ENCODE measurements at places on chromosomes 6 and 20.

DNA sequence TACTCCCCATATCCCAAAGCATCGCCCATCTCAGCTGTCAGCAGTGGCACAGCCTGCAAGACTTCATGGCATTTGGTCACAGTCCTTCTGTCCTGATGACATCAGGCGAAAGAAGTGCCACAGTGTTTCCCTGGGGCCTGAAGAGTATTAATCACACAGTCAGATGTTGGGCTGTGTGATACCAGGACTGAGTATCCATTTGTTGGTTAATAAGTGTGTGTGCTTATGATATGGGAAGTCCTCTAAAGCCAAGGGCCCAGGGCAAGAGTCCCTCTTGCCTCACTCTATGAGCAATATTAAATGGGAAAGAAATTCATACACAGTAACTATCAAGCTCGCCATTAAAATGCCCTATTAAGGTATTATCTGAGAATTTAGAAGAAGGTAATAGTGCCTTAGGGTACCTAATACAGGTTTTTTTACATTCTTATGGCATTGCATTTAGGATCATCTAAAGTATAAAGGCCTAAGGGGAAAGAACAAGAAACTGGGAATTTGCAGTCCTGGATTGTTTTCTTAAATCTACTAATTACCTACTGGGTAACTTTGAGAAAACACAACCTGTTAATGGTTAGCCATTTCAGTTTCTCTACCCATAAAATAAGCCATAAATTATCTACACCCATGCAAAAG is 204.1 kb upstream of the PREP start:
- no peak for DNase-seq

DNA sequence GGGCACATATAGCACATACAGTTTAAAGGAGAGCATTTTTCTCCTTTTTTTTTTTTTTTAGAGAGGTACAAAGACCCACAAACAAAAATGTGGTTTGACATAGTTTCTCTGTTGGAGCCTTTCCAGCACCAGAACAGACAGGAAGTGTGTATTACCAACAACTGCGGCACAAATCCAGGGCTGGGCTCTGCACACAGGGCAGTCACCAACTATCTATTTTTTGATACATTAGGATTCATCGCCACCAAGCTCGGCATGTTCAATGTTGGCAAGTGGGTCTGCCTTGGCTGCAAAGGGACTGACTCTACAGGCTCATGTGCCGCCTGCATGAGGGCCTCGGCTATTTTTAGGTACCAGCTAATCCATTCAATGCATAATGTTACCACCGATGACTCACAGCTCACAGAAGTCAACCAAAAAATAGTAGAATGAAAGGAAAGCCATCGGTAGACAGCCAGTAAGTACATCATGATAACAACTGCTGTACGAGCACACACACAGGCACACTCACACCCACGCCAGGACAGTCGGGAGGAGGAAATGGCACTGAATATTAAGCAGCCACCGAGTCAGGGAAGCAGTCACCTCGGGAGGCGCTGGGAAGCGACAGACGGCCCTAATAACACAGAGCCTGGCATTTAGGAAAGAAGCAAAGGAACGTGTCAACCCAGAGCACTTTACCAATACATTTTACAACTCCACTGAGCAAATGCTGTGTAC is 81.6 kb downstream of the GMPR start:
- DNase-seq = no peak

GRCh38 chr6:22068561-22069305 is 228.1 kb downstream of the PRL start:
- DNase-seq = no peak

GRCh38 chr6:141484711-141485110 is 648.0 kb upstream of the GJE1 start:
- no peak for DNase-seq
